ENCODE measurements at places on chromosomes 7 and 10.

GRCh38 chr7:54014765-54015164 lies 527.4 kb upstream of the VSTM2A start:
- DNase-seq = no peak

- DNase-seq = peak; percentile 42
Measured at GRCh38 chr10:118595598-118596425, at the start of gene PRLHR. TSS of gene PRLHR (minus strand) at chr10:118595648. CDS start at chr10:118595244, 404 bp downstream.

GRCh38 chr10:33494694-33495265 lies 160.3 kb upstream of the NRP1 start:
- no peak for DNase-seq

- no peak for DNase-seq
Measured at GRCh38 chr10:123634221-123634620, 31.9 kb upstream of the GPR26 start.

DNA sequence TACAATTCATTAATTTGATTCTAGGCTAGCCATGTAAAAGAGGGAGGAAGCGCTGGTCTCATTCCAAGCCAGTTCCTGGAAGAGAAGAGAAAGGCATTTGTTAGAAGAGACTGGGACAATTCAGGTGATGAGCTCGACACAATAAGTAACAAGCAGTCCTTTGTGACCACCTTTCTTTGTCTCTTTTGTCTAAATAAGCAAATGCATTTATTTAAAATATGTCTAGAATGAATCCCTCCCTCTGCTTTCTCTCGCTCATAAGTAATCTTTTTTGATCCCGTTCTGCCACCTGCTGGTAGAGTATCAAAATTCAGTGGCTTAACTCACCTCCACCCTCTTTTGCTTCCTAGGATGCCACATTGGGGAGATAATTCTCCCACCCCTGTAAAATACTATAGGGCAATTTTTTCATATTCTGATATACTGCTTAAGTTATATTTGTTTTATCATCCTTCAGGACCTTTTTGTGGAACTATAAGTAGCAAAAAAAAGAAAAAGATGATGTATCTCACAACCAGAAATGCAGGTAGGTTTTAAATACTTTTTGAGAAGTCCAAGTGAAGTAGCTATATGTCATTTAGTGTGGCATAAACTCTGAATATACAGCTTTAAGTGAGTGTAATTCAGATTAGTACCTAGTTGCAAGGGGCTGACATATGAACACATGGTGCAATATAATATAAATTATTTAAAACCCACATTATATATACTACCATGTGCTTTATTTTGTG lies 91.5 kb downstream of the GSDME start:
- no peak for DNase-seq

GRCh38 chr7:105718511-105718925 lies 137.2 kb upstream of the EFCAB10 start:
- no peak for DNase-seq

- DNase-seq = no peak
Measured at GRCh38 chr10:53638006-53638405, 865.4 kb upstream of the MBL2 start.

GRCh38 chr10:101938305-101939007 lies 94.9 kb upstream of the KCNIP2 start:
- peak; percentile 10 for DNase-seq

- no peak for DNase-seq
Measured at GRCh38 chr7:150435390-150436073, 14.9 kb upstream of the GIMAP8 start.

- DNase-seq = peak; percentile 67
Measured at GRCh38 chr7:110557-111232, 81.7 kb upstream of the FAM20C start.

DNA sequence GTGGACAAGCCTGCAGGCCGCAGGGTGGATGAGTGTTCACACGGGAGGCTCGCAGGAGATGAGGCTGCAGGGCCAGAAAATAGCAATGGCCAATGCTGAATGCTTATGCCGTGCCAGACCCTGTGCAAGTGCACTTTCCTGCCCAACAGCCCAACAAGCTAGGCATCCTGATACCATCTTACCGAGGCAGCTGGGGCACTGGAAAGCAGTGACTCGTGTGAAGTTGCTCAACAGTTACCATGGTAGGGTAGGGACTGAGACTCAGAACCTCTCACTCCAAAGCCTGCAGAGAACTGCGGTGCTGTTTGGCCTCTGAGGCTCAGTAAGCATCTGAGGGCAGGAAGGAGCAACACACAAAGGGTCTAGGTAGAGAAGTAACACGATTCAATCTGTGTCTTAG lies 43.7 kb downstream of the JAZF1 start:
- DNase-seq = no peak

DNA sequence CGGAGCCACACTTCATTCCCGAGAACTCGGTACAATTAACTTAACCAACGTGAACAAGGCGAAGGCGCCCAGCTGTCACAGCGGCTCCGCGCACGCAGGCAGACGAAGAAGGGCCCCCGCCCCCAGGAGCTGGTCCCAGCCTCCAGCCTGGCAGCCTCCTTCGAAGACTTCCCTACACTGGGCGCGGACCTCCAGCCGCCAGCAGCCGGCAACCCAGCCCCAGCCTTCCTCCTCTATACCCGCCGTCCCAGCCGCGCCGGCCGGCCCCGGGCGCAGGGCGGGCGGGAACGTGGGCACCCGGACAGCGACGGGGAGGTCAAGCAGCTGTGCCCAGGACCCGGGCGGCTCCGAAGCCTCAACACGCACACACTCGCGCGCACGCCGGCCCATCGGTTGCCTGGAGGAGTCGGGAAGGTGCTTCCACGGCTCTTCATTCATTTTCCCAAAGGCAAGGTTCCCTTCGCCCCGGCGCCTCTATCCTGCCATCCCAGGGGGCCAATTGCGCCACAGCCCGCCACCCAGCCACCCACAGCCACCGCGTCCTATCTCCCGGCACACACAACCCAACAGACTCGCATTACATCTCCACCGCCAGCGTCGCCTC lies 1.6 kb downstream of the CHST15 start:
- DNase-seq = no peak

GRCh38 chr7:1252540-1253090 lies 19.9 kb downstream of the UNCX start:
- DNase-seq = no peak

- DNase-seq = no peak
Measured at GRCh38 chr7:134727711-134728110, 51.7 kb upstream of the CALD1 start.

- DNase-seq = peak; percentile 53
Measured at GRCh38 chr7:25359471-25360059, 131.3 kb upstream of the NPVF start.

- DNase-seq = no peak
Measured at GRCh38 chr10:17428351-17429097, 25.9 kb downstream of the ST8SIA6 start.

Measured in left lung (tissue), 14 donors.